ENCODE measurements at places on chromosomes 2 and 18.

GRCh38 chr2:221896505-221897151, 324.5 kb upstream of the EPHA4 start:
- no peak for DNase-seq

DNA sequence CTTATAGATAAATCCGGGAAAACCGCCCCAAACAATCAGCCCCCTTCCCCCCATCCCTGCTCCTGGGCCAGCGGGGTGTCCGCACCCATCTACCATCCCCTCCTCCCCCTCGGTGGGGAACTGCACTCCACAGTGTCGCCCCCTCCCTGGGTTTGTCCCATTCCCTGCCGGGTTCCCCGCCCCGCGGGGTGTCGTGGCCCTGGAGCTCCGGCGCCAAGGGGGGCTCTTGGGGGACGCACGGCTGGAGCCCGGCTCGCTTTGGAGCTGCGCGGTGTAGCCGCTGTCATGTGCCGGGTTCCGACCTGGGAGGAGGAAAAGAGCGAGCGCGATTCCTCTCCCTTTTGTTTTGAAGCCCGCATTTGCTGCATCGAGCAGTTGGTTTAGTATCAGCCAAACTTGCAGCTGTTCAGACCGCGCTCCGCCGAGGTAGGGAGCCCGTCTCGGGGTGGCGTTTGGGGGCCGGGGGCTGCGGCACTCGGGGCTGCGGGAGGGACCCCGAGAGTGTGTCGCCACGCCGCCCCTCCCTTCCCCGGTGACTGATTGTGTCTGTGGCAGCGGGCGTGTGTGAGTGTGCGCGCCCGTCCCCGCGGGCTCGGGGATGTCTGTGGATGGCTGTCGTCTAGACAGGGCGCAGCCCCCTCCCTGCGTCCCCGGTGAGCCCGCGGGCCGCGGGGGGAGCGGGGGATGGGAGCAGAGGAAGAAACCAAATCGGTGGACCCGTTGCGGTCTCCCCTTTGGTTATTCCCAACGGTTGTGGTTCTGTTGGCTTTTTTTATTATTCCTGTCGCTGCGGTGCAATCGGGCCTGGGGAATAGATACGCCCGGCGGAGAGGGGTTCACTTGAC, 797 bp downstream of the CTIF start:
- DNase-seq: peak; percentile 12

DNA sequence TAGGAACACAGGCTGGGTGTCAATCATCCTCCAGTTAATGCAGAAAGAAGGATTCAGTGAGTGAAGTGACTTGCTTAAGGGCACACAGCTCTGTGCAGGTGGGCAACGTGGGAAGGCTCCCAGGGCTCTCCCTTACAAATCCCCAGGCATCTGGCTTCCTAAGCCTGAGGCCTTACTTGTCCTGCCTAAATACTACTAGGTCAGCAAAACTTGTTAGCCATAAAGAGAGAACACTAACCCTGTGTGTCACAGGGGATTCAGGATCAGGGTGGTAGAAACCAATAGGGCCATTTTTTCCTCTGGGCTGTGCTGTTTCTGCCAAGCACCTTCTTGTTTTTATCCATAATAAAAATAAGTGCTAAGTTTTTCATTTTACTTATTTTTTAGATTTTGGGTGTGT, 55.0 kb downstream of the GATA6 start:
- no peak for DNase-seq

DNA sequence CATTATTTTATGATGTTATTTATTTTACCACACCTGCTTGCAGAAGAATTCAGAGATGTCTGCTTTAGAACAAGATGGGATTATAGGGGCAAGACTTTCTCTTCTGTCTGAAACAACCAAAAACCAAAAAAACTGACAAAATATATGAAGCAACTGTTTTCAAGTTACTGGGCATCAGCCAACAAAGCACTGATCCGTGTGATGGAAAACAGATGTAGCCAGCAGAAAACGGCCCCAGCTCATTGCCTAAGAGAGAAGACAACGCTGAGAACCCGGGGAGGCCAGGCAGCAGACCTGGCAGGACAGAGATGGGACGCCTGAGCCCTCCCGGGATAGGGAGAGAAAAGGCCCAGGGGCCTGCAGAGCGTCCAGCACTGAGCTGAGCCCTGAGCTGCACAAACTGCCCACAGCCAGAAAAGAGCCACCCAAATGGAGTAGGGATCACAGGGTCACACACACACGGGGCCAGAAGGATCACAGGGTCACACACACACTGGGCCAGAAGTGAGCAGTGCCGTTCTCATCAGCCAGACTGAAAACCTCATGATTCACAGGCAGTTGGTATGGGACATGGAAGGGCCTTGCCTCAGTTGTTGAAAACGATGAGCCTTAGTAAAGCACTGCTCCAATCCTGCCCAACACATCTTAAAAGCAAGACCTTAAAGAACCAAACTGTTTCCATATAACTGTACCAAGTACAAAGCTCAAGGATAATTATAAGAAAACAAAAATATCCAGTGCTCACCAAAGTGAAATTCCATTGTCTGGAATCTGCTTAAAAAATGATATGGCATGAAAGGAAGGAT, 12.1 kb downstream of the PXDN start:
- no peak for DNase-seq

GRCh38 chr18:5604778-5605177, 61.0 kb upstream of the EPB41L3 start:
- no peak for DNase-seq

DNA sequence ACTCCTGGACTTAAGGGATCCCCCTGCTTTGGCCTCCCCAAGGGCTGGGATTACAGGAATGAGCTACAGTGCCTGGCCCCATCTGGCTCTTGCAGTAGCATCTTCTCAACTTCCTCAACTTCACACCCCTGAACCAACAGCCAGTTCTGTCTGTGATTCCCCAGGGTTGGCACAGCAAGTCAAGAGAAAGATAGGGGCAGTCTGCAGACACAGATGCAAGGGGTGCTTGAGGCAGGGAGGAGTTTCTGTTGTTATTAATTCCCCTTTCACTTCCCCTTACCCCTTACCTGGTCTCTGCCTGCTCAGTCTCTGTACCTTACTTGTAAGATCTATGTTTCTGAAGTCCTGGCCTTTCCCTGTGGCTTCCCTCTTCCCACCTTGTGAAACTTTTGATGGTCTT, 54.1 kb upstream of the MEX3C start:
- no peak for DNase-seq

GRCh38 chr18:76446321-76447257, 48.5 kb downstream of the ZNF516 start:
- no peak for DNase-seq

GRCh38 chr2:383888-384287, 96.0 kb upstream of the ALKAL2 start:
- DNase-seq: no peak

DNA sequence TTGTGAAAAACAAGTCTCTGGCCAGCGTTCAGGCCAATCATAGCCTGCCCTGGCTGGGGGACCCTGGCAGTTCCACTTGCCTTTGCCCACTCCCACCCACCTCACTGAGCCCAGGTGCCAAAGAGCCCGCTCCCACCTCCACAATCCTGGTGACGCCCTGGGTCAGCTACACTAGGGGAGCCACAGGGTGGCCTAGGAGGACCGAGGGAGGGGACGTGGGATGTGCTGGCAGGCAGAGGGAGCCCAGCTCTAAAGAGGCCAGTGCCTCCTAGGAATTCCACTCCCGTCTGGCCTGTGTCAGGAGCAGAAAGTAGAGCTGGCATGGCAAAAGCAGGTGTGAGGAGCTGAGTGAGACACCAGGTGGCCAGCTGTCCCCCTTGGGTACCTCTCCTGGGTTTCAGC, 49.3 kb downstream of the TNS1 start:
- no peak for DNase-seq

GRCh38 chr18:12092398-12093229, 1.0 kb upstream of the ANKRD62 start:
- DNase-seq: no peak

DNA sequence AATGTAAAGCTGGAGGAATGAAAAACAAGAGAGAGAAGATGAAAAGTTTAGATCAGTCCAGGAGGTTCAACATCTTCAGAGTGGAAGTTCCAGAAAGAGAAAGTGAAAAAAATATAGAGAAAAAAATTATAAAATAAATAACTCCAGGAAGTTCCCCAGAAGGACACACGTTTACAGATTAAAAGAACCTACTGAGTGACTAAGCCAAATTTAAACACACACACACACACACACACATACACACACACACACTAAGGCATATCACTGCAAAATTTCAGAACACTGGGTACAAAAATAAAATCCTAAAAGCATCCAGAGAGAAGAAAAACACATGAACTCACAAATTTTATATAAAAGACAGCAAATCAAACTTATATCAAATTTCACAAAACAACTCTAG, 85.9 kb upstream of the PMAIP1 start:
- no peak for DNase-seq

DNA sequence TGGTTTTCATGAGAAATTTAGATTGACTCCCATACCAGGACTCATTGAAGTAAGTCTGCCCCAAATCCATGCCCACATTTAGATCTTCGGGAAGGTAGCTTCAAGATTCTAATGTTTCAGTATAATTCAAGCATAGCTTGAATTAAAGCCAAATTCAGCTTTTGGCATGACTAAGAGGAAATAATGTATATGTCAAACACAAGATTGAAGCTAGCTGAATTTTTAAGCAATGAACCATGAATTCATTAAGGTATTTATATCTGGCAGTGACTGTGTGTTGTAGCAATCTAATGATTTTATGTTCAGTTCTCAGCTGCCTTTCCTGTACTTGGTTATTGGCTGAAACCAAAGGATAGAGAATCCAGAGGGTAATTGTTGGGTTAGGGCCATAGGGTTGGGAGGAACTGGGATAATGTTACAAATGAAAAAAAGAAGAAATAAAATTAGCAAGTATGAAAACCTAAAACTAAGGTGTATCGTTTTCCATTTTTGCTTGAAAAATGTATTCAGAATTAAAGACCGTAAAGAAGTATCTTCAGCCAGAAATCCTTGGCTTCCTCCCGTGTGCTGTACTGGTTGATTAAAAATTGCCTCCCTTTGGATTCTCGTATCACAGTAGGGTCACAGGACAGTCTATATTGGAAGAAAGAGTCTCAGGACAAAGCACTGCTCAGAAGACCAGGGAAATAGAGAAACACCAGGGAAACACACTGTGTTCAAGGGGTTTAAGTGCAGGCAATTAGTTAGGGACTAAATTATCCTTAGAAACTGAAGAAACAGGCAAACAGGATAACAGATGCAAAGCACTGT, 119.0 kb upstream of the FN1 start:
- DNase-seq: no peak

- DNase-seq: no peak
Observed at GRCh38 chr2:128263902-128264331, 54.8 kb downstream of the HS6ST1 start.

DNA sequence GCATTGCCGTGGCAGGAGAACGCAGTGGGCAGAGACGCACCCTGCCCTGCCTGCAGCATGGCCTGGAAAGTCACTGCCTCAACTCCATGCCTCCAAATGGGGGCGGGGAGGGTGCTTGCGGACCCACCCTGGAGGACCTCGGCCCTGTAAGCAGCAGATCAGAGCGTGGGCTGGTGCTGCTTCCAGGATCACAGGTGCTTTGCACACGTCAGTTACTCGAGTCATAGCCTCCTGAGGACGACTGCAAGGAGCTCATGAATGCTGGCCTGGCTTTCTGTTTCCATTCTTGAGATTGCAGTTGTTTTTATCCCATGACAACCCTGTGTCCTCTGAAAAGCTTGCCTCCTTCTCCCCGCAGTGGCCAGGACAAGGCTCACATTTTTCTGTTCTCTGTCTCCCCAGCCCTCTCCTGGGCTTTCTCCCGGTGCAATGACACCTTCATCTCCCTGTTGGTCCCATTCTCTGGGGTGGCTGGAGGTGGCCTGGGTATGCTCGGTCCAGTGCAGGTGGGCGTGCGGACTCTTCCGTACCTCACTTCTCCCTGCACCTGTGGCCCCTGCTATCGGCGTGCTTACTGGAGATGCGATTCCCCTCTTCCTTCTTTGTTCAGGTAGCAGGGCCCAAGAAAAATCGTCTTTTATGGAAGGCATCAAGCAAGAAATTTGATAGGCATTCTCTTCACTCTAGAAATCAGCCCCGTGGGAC, 208.0 kb downstream of the GBX2 start:
- no peak for DNase-seq

DNA sequence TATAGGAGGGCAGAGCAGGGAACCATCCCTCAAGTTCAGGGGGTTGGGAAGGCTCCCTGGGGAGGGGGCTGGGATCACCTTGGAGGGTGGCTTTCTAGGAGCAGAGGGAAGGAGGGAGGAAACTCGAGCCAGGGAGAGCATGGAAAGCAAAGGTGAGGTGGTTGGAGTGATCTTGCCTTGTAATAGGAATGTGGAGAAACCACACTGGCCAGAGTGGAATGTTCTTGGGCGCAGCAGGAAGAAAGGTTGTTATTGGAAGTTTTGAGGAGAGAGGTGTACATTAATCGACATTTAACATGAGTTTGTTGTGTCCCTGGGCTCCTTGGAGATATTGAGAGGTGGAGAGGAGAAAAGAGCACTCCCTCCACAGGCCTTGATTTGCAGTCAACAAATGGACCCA, 272.2 kb downstream of the PRKCE start:
- no peak for DNase-seq

GRCh38 chr2:43313642-43314017, 87.2 kb upstream of the ZFP36L2 start:
- DNase-seq: no peak

- no peak for DNase-seq
Observed at GRCh38 chr2:100344433-100344832, 22.1 kb upstream of the LONRF2 start.

DNA sequence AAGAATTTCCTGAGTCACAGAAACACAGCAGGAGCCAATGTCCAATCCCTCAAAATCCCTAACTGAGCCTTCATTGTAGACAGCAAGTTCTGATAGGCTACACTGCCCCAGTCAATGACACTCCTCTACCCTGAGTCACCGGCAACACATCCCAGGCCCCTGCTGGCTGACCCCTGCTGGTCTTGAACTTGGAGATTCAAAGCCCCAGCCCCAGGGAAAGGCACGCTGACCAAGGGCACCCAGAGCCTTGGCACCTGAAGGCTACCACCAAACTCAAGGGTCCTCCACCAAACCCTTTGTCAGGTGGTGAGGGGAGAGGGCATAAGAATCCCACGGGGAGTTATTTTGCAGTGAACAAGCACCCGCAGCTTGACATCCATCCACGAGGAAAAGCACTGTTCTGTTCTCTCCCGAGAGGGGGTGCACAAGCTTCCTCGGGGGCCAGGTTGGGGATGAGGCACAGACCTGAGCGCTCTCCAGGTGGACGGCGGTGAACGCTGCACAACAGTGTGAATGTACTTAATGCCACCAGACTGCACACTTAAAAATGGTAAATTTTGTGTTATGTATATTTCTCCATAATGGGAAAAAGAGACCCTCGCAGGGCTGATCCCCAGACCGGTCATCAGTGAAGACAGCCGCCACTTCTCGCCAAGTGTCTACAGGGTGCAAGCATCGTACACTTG, 46.9 kb downstream of the TFCP2L1 start:
- no peak for DNase-seq

GRCh38 chr18:2049986-2050385, 521.3 kb downstream of the METTL4 start:
- DNase-seq: no peak

GRCh38 chr2:10495988-10496313, 47.8 kb upstream of the ODC1 start:
- no peak for DNase-seq

All from CD4-positive, alpha-beta T cell treated with Interleukin-6 at 100 ng/mL for 8 hours (primary cell).